ENCODE measurements at places on chromosomes 3 and 15.

GRCh38 chr15:72319985-72320671 lies at the start of gene CELF6:
Gene CELF6 (minus strand): TSS chr15:72320157. CDS start chr15:72319874, 283 bp downstream.
- peak; percentile 51 for DNase-seq

DNA sequence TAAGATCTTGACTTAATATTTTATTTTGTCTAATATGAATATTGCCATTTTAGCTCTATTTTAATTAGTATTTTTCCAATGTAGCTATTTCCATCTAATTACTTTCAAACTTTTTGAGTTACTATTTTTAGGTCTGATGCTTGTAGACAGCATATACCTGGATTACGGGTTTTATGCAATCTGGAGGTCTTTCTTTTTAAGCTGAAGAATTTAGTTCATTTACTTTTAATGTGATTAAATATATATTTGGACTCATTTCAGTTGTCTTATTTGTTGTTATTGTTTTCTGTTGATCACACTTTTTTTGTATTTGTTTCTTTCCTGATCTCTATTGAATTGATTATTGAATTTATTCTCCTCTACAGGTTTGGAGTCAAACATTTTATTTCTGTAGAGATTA lies 30.3 kb downstream of the THRB start:
- no peak for DNase-seq

GRCh38 chr3:49602049-49602554 lies 47.8 kb downstream of the BSN start:
- no peak for DNase-seq

- no peak for DNase-seq
These were observed 189.8 kb upstream of the PROK2 start for GRCh38 chr3:71974786-71975185.

GRCh38 chr3:99662838-99663570 lies 24.6 kb downstream of the COL8A1 start:
- no peak for DNase-seq

GRCh38 chr15:49084285-49084570 lies 38.0 kb upstream of the SECISBP2L start:
- no peak for DNase-seq

GRCh38 chr3:108448593-108448992 lies 61.8 kb downstream of the MYH15 start:
- no peak for DNase-seq

DNA sequence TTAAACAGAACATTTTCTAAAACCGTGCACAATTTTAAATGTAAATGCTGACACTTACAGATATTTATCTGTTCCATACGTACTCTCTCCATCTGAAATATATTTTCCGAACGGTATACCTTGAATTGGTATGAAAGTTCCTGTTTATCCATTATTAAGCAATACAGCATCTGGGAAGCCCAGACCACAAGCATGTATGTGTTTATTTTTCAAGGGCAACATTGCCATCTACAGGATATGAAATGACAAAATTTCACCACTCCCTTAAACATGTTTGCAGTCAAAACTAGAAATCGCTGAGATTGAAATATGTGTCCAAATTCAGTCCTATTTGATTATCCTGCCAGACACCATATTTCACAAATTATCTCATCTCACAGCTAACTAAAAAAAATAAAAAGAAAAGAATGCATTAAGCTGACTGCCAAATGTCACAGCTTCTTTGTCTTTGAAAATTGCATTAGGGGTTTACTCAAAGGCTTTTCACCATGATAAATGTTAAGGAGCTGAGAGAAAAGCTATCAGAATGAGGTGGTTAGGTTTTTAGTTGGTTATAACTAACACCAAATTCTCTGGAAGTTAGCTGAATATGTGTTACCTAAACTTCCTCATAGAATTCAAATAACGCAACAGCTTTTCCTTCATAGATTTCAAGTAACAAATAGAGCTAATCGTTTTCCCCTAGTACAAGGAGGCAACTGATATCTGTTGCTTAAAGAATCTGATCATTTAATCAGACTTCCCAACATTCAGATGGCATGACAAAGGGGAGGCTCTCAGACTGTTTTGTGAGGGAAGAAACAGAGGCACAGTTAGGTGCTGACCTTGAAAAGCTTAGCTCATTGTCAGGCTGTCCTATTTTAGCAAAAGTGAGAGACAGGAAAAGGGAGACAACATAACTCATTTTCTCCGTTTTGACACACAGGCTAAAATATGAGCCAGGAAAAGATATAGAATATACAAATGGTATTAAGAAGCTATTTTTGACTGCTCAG lies 533.1 kb downstream of the TBL1XR1 start:
- DNase-seq = no peak

DNA sequence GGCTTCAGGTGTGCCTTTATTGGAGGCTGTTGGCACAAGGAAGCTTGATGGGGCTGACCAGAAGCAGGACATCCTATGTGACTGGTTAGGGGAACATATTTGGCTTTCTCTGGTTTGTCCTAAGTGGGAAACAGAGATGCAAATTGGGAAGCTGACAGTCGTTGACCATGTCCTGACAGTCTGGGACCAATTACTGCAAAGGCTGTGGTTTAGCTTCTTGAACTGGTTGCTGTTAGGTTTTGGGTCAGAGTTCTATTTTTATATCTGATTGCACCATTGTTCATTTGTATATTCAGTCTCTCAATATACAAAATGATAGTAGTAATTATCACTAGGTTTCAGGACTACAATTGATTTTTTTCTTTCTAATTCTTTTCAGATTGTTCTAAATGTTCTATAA lies 36.8 kb downstream of the SNTN start:
- DNase-seq = no peak

DNA sequence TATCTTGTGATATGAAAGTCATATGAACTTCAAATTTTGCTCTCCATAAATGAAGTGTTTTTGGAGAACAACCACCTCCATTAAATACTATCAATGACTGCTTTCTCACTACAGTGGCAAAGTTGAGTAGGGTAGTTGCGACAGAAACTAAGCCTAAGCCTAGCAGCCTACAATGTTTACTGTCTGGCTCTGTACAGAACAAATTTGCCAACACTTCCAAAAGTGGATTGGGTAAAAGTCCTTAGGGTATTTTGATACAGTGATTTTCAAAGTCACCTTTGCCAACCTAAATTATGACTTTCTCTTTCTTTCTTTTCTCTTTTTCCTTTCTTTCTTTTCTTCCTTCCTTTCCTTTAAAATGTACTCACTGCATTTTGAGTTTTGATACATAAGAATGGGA lies 142.6 kb downstream of the PLCL2 start:
- no peak for DNase-seq

DNA sequence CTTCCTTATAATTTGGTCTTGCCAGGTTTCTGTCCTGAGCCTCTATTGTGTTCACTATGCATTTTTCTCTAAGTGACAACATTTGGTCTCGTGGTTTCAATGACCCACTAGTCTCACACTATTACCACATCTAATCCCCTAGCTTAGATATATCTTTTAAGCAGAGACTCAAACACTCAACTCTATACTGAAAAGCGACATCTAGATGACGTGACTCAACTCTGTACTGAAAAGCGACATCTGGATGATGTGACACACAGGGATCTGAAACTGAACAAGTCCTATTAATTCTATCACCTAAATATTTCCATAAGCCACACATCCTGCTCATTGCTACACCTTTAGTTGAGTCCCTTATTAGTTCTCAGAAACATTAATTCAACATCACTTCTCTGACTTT lies 141.7 kb upstream of the MBNL1 start:
- DNase-seq = no peak

DNA sequence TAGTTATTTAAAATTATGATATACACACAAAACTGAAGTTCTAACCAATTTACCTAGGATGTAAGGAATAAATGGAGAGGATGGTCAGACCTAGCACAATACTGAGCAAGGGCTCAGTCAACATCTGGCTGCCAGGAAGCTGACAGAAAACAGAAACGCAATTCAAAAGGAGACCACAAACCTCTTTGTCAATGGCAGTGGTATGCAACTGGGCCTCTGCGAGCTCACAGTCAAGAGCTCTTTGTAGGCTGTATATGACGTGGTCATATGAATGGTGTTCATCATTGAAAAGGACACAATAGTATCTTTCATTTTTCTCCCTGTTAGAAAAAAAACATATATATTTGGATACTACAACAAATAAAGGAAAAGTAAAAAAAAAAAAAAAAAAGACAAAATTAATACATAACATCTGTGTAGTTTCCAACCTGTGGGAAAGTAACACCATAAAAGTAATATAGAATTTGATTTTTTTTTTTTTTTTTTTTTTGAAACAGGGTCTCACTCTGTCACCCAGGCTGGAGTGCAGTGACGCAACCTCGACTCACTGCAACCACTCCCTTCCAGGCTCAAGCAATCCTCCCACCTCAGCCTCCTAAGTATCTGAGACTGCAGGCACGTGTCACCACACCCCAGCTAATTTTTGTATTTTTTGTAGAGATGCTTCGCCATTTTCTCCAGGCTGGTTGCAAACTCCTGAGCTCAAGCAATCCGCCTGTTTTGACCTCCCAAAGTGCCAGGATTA lies 37.9 kb downstream of the UBR1 start:
- DNase-seq = no peak

DNA sequence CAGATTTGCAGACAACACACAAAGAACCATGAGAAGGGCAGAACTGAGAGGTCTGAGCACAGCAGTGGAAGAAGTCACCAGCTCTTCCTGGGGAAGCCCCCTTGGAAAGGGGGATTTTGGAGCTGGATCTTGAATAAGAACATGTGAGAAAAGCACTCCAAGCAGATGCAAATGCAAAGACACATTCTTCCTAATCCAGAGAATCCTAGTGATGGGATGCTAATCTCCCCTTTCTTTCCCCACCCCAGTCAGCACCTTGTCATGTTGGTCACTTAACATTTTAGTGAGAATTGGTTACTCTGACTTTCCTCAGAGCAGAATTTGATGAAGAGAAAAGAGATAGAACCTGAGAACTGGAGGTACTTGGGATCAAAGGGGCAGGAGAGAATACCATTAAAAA lies 148.5 kb downstream of the SSR3 start:
- DNase-seq = no peak

DNA sequence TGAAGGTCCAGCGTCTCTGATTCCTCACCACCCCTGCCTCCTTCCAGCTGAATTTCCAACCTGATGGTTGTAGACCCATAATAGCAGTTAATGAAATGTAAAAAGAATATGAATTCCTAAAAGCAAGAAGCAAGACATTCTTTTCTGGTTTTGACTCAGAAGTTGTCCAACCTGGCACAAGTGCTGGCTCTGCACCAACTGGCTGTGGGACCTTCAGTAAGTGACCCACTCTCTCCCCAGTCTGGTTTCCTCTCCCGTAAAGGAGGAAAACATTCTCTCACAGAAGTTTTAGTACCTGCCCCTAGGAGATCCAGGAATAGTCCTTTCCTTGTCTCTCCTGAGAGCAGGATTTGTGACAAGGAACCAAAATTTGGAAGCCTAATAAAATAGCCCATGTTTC lies 236.9 kb upstream of the TRIM42 start:
- DNase-seq = no peak

- DNase-seq = no peak
These were observed 82.6 kb upstream of the ATP11B start for GRCh38 chr3:182710557-182711157.

DNA sequence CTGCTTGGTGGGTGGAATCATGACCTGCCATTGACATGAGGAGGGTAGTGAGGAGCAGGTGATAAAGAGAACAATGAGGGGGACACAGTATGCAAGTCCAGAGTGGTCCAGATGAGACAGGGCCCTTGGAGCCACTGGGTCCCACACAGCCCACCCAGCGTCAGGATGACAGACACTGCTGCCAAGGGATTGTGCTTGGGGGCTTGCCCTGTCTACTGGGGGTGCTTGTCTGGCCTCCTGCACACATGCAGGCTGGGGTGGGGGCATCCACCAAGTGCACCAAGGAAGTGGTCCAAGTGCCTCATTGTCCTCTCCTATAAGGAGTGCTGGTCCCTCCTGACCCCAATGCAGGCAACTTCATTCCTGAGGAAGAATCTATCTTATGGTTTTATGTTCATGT lies 39.2 kb upstream of the CTSH start:
- no peak for DNase-seq

DNA sequence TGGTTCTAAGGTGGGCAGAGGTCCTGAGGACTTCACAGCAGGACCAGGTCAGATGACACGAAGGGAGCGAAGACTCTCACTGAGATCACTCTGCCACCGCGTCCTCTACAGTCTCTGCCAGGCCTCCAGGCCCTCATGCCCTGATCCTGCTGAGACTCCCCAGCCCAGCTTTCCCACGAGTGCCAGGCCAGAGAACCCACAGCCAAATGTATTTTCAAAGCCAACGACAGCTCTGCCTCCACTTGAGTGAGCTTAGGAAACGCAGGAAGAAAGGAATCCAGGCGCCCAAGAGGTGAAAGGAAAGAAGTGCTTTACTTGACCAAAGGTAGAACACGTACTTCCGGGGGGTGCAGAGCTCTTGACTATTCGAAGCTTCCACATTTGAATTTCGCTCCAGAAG lies 275.0 kb downstream of the XXYLT1 start:
- DNase-seq = no peak

DNA sequence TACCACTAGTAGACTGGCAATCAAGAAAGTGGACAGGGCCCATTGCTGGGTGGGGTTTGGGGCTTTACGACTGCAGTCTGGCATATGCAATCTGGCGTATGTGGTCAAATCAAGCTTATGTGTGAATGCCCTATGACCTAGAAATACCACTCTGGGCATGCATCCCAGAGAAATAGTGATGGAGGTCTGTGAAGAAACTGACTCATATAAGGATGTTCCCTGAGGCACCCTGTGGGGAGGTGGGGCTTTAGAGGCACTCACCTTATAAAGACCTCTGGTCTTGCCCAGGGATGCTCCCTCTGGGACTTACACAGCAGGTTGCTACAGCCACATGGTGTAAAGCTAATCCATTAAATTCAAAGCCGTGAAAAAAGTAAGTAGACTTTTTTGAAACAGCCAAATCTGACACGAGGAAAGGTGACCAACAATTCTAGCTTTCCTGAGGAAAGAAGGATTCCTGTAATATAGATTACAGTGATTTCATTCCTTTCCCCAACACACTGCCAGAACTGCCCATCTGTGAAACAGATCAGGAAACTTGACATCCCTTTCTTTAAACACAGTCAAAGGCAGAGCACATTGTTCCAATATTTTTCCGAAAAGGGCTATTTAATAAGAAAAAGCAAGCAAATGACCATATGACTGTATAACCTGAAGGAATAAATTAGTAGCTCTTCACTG lies 13.6 kb downstream of the RARRES1 start:
- no peak for DNase-seq

- no peak for DNase-seq
These were observed 26.8 kb downstream of the IL16 start for GRCh38 chr15:81223346-81223971.

DNA sequence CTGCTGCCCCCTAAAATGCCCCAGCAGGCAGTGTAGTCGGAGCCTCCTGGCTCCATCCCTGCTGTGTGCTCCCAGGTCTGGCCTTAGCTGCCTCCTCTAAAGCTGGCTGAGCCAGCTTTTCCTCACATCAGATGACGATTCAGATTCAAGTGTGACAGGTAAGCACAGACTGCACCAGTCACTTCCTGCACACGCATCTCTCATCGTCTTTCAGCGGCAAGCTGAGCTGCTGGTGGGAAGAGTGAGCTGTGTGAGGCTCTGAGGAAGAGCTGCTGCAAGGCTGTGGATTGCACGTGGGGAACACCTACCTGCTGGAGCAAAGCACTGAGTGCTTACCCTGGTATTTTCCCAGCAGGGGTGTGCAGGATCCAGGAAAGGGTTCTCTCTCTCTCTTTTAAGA lies 88.4 kb upstream of the RPL32 start:
- DNase-seq = no peak

- DNase-seq = no peak
These were observed 32.2 kb downstream of the SLC24A1 start for GRCh38 chr15:65653801-65654521.
